Kidney (tissue), 22 donors: ENCODE measurements at places on chromosomes 11 and 22. TPM values are rescaled to one million over a fixed set of nuclear protein-coding genes. Genes with fewer than 3 reads are reported as not detected.

GRCh38 chr11:70656252-70656651 is 257.9 kb downstream of the CTTN start:
- DNase-seq, result no peak

- peak; percentile 51 for DNase-seq
Observed at GRCh38 chr11:116312570-116313391, 460.0 kb downstream of the BUD13 start.

GRCh38 chr11:14617241-14618027 is 26.2 kb upstream of the PDE3B start:
- DNase-seq, result no peak

- no peak for DNase-seq
Observed at GRCh38 chr22:30044369-30044768, 35.9 kb upstream of the HORMAD2 start.

DNA sequence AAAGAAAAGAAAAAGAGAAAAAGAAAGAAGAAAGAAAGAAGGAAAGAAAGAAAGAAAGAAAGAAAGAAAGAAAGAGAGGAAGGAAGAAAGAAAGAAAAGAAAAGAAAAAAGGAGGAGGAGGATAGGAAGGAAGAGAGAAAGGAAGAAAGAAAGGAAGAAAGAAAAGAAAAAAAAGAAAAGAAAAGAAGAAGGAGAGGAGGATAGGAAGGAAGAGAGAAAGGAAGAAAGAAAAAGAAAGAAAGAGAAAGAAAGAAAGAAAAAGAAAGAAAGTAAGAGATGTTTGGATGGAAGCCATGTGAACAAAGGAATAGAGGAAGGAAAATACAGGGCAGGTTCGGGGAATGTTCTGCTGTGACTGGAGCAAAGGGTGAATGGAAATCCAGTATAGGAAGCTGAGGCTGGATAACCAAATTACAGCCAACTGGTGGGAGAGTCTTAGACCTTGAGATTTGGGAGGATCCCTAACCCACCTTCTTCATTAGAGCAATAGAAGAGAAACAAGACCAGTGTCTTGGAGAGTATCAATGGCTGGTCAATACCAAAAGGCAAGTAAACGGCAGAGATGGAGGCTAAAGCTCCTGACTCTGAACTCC is 94.9 kb downstream of the RASSF10 start:
- no peak for DNase-seq

DNA sequence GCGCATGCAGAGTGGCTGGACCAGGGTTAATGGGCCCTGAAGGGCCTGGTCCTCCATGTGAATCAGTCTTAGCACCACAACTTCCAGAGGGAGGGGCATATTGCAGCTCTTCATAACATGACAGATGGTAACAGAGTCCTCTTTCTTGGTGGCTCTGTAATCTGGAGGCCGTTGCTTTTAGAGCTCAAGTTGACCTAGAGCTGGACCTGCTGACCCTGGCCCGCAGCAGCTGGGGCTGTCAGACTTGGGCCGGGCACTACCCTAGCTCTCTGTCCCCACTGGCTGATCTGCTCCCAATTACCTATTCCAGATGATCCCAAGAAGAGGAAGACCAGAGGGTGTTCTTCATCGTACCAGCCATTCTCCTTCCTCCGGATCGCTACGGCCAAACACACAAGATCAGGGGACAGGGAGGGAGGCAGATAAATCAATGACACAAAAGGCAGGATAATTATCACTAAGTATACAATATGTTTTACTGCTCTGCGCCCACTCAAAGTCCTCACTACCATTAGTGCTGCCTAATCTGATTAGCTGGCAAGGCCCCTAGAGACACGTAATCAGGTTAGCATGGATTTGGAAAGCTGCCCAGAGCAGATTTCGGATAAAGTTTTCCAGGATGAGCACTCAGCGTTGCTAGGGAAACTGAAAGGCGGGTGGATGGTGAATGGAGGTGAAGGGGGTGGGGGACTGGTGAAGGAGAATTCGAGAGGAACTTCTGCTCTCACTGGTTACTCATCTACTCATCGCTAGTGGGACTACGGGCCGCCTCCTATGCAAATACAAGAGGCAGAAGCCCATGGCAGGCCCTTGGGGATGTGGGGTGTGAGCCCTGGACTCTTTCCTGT is 64.5 kb upstream of the PHOX2A start:
- DNase-seq, result peak; percentile 14

- no peak for DNase-seq
Observed at GRCh38 chr22:35664955-35665587, 16.8 kb downstream of the APOL6 start.

GRCh38 chr11:65446446-65447277 is 24.1 kb downstream of the NEAT1 start:
- no peak for DNase-seq

- peak; percentile 23 for DNase-seq
Observed at GRCh38 chr22:50701428-50702154, 29.0 kb downstream of the SHANK3 start.

DNA sequence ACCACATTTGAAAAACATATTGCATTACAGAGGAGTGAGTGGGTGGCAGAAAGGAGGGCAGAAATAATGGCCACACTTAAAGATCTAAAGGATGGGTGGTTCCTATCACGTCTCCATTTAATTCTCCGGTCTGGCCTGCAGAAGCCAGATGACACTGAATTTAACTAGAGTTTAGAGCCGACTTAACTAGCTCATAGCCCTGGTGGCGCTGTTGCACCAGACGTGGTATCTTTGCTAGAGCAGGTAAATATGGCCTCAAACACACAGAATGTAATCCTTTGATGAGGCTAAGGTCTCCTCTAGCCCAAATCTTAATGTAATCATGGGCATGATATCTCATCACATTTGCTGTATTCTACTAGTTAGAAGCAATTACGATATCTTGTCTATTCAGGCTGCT is 51.5 kb upstream of the GAL start:
- no peak for DNase-seq

DNA sequence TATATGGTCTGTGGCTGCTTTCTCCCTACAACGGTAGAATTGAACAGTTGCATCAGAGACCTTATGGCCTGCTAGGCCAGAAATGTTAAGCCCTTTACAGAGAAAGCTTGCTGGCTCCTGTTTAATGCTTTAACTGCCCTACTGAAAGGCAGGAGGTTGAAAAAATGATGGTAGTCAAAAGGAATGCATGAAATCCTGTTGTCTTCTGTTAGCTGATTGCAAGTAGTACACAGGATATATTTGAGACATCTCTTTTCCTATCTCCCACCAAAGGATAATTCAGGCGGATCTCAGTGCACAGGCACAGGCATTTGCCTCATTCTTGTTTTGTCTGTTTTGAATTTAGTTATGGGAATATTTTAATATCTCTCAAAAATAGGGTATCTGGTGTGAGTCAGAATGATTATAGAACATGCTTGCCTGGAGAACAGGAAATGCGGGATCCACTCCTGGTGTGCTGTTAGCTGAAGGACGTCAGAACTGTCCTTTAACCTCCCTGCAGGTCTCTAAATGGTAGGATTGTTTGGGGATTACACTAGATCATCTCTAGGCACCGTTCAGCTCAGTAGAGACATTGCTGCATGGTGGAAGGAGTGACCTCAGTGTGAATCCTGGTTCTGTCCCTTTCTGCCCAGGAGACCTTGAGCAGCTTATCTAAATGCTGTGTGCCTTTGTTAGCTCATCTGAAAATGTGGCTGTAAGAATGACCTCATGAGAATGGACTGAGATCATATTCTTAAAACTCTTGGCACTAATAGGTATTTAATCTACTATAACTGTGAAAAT is 49.5 kb downstream of the PACS1 start:
- no peak for DNase-seq

- DNase-seq, result peak; percentile 69
Observed at GRCh38 chr11:20110908-20111669, 49.2 kb downstream of the DBX1 start.

DNA sequence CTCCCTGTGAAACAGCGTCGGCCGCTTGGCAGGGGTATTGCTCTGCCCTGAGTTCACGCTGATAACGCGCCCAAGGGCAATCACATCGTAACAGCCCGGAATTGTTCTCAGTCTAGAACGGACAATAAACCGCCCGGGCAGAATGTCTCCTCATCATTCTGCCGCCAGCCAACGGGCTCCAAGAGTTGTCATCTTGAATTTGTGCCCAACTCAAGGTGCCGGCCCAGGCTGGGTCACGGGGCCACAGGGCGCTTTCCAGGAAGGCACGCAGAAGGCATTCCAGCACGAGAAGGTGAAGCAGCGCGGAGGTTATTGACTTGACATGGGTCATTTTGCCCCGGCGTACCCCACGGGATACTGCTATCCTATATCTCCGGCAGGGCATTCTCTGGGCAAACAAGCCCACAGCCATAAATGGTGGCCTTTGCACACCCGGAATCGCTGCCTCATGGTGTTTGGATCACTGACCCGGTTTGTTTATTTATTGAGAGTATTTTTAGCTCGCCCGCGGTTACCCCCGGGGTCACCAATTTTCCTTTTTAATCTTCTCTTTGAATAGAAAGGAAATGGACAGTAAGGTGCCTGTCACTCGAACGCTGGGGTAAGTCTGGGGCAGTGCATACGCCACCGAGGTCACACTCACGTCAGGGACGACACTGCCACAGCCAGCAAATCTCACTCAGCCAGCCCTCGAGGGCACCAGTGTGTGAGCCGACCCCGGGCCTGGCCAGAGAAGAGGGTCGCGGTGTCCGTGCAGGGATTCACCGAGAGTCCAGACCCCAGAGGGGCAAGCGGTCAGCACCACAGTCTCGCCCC is 72.4 kb upstream of the FGF3 start:
- no peak for DNase-seq

DNA sequence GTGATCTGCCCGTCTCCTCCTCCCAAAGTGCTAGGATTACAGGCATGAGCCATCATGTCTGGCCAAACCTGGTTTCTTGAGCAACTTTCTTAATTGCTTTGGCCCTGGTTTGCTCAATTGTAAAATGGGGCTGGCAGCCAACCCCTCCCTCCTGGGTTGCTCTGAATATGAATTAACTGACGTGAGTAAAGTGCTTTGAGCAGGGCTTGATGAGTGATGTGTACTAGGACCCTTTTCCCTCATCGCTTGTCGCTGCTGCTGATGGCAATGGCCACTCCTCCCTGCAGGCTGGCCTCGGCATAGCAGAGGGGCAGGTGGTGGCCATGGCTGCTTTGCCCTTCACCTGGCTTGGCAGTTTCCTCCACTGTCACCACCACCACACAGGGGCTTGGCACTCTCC is 41.5 kb downstream of the RNF141 start:
- no peak for DNase-seq

DNA sequence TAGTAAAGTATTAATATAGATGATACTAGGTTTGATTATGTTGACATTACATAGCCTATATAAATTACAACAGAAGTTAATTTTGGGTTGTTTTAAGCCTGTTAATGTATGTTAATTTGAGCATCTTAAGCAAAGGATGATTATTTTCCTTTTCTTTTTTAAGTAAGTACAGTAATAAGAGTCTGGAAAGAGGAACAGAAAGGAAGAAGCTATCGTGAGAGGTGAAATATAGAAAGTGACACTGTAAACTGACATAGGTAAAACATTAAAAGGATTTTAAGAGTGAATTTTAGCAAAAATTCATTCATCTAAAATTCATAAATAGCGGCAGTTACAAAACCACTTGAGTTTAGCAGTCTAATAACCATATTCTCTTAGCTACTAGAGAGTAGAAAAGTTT is 45.5 kb downstream of the FAR1 start:
- no peak for DNase-seq

GRCh38 chr11:47998733-47999359 is 18.5 kb downstream of the PTPRJ start:
- peak; percentile 16 for DNase-seq

The CHID1 gene
- total RNA-seq, result 82.2 TPM

The APOA4 gene
- total RNA-seq, result not detected

The MS4A15 gene
- total RNA-seq, result not detected

The MMP27 gene
- total RNA-seq, result not detected

The APOBEC3G gene
- 12.5 TPM for total RNA-seq

The FXYD2 gene
- total RNA-seq, result 2,527 TPM

The CNGA4 gene
- total RNA-seq, result 0.22 TPM

The C11orf87 gene
- not detected for total RNA-seq

The VWCE gene
- total RNA-seq, result 1.2 TPM

The CNTF gene
- 1.2 TPM for total RNA-seq

The APOL4 gene
- 8.7 TPM for total RNA-seq

The DNAJB7 gene
- total RNA-seq, result not detected

The MYO7A gene
- total RNA-seq, result 10.7 TPM

The DTX4 gene
- 21.8 TPM for total RNA-seq

The DNAJC24 gene
- total RNA-seq, result 15.2 TPM

The MFRP gene
- total RNA-seq, result not detected

The MAJIN gene
- total RNA-seq, result not detected
